ENCODE measurements at places on chromosomes 12 and 14.

GRCh38 chr12:112482733-112483132, 64.0 kb downstream of the PTPN11 start:
- no peak for DNase-seq

GRCh38 chr12:46908236-46908935, 82.6 kb upstream of the SLC38A4 start:
- DNase-seq = no peak

DNA sequence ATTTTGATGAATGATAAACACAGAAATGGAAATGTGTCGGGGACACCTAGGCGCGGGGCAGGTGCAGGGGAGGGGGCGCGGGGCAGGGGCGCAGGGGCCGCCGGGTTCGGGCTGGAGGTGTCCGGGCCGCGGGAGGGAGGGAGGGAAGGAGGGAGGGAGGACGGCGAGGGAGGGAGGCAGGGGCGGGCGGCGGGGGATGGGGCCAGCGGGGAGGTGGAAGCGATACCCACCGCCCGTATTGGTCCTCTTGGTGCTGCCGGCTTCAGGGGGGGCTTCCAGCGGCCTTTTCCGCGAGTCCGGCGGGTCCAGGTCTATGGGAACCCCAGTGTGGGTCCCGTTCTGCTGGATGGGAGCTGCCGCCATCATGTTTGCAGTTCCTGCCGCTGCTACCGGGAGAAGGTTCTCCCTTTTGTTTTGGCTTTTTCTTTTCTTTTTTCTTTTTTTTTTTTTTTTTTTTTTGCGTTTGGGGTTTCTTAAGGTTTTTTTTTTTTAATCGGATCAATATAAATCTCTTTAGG, 703 bp downstream of the NOVA1 start:
- DNase-seq = no peak

GRCh38 chr12:129096968-129097367, 243.7 kb downstream of the GLT1D1 start:
- DNase-seq = no peak

- no peak for DNase-seq
Measured at GRCh38 chr12:75974323-75975187, 57.0 kb downstream of the PHLDA1 start.

DNA sequence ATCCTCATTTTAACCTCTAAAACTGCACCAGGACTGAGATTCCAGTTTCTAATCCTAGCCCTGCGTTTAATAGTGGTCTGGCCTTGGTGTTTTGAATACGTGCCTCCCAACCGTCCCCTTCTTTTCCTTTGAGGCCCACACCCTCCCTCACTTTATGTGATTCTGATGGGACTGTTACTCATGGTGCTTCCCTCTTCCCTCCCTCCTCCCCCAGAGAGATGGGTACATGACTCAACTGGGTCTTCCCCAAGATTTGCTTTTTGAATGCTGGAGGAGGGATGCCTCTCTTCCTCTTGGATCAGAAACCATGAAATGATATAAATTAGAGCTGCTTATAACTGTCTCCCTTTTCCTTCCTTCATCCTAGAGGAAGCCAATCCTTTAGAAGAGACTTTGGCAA, 8.2 kb upstream of the PPP2R5E start:
- no peak for DNase-seq

DNA sequence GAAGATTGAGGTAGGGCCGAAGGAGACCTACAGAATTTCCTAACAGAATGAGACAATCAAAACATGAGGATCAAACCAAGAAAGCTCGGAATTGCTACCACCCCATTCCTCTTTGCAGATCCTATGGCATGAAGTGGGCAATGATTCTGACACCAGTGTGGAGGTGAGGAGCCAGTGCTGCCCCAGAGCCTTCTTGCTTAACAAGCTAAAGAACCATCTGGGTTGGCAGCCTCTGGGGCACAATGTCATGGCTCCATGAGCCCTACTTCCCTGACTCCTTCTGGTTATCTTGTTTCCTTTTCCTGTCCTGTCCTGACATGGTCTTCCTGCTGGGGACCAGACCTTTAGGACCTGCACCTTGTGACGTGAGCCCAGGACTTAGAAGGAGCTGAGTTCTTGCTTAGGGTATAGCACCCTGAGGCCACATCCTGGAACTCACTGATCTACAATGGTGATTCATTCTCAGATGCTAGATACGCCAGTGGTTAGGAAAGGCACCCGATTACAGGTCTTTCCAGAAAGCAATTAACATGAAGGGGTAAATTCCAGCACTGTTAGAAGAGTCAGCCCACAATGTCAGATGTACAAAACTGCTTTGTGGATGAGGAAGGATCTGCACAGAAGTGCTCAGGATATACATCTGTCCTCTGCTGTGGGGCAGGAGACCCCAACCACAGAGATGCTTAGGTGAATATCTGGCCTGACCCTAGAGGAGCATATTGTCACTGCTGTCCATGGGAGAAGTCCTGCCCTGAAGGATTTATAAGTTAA, 324.2 kb downstream of the ZFP36L1 start:
- DNase-seq = no peak

GRCh38 chr12:25366122-25366521, 115.4 kb upstream of the KRAS start:
- no peak for DNase-seq

DNA sequence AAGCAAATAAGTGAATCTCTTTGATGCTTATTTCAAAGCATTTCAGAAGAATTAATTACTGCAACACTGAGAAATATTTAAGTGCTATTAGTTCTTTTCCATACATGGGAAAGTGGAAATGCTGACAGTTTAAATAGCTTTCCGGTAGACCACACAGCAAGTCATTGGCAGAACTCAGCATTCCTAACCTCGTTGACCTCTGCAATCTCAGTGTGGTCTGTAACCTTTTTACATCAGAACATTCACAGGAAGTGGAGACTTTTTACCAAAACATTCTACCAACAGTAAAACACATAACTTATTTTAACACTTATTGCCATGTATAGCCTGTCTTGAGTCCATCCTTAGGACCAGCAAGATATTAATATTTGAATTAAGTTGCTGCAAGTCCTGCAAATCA, 249.5 kb upstream of the DCN start:
- DNase-seq = no peak

GRCh38 chr12:79250186-79250585, 385.6 kb downstream of the SYT1 start:
- DNase-seq = no peak

DNA sequence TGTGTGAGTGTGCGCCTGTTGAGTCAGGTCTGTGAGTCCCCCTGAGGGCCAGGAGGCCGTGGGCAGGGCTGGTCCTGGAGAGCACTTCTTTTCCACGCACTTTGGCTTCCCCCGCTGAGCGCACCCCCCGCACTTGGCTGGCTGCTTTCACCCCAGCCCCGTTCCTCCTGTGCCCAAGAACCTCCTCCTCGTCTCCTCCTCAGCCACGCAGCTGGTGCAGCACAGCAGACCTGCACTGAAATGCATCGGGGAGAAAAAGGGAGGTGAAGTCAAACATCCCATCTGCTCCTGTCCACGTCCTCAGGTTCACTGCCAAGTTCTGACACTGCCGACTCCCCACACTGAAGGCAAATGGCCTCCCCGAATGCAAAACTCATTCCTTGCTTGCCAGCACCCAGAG, 362.7 kb upstream of the SFSWAP start:
- no peak for DNase-seq

- no peak for DNase-seq
Measured at GRCh38 chr12:64782191-64782876, 23.1 kb upstream of the GNS start.

GRCh38 chr12:120866108-120866507, 38.0 kb downstream of the SPPL3 start:
- DNase-seq = no peak

DNA sequence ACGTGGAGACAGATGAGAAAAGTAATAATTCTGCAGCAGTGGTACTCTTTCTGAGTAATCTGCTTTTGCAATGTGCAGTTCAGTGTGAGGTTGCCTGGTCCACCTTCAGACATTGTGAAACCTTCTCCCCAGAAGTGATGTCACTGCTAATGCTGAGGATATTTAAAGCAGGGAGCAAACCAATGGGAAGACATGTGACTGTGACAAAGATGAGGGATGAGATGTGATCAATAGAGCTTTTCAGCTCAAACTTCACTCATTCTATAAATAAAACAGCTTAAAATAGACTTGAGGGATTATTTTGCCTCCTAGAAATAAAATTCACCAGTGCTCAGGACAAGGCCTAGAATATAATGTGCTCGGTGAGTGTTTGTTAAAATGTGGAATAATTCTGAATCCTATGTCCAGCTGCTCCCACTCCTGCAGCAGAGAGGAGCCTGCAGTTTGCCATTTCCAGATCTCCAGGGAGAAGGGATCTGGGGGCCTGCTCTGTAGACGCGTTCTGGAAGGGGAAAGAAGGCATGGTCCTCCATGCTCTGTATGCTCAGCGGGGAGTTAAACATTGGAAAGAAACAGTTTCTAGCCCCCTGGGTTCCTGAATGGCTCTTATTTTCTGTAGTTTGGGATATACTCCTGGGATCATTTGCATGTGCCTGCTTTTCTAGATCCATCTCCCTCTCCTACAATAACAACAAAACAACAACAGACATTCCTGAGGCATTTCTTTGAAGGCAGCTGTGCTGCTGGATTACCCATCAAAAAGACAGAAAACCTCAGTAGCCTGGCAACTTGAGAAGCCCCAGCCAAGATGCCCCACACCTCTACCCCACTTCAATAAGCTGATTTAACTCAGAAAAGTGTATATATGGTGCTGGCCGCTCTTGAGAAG, 8.9 kb downstream of the SLC7A8 start:
- DNase-seq = no peak

All from stimulated activated CD4-positive, alpha-beta T cell treated with anti-CD3 and anti-CD28 coated beads, Interleukin-15, amount 100 ng/mL, for 1 hour (primary cell).